Right cardiac atrium (tissue), 5 donors: ENCODE measurements at places on chromosomes 13 and 19. TPM values are rescaled to one million over a fixed set of nuclear protein-coding genes. Genes with fewer than 3 reads are reported as not detected.

Gene DHDH
- polyA plus RNA-seq, result not detected

Gene JAK3
- 2.2 TPM for polyA plus RNA-seq

Gene IGFL2
- 0.14 TPM for polyA plus RNA-seq

Gene CACNG6
- polyA plus RNA-seq, result not detected

Gene ZNF534
- polyA plus RNA-seq, result 0.34 TPM

Gene OR7C1
- 0.05 TPM for polyA plus RNA-seq

Gene ADPRHL1
- 280 TPM for polyA plus RNA-seq

Gene LRRC63
- not detected for polyA plus RNA-seq

Gene DLEU7
- 0.07 TPM for polyA plus RNA-seq

Gene TEX29
- 0.25 TPM for polyA plus RNA-seq

Gene ZNF135
- polyA plus RNA-seq, result 4.2 TPM

Gene PSG3
- not detected for polyA plus RNA-seq

Gene STARD13
- polyA plus RNA-seq, result 9.6 TPM

Gene KLF1
- polyA plus RNA-seq, result not detected

Gene ATCAY
- 0.05 TPM for polyA plus RNA-seq

Gene SIGLEC8
- polyA plus RNA-seq, result not detected

Gene GSX1
- not detected for polyA plus RNA-seq

Gene BRME1
- polyA plus RNA-seq, result 0.48 TPM

Gene ZBTB32
- not detected for polyA plus RNA-seq

Gene FAM32A
- 49.3 TPM for polyA plus RNA-seq

Gene ZNF432
- 6.2 TPM for polyA plus RNA-seq

Gene FFAR3
- 0.05 TPM for polyA plus RNA-seq

Gene RNF225
- not detected for polyA plus RNA-seq

Gene LRG1
- 0.41 TPM for polyA plus RNA-seq

Gene CEACAM21
- 0.36 TPM for polyA plus RNA-seq
